ENCODE measurements at places on chromosomes 6 and 20. TPM values are rescaled to one million over a fixed set of nuclear protein-coding genes. Genes with fewer than 3 reads are reported as not detected.

CCND3 gene
- 518 TPM for total RNA-seq

C20orf144 gene
- 0.11 TPM for total RNA-seq

COL19A1 gene
- not detected for total RNA-seq

DNA sequence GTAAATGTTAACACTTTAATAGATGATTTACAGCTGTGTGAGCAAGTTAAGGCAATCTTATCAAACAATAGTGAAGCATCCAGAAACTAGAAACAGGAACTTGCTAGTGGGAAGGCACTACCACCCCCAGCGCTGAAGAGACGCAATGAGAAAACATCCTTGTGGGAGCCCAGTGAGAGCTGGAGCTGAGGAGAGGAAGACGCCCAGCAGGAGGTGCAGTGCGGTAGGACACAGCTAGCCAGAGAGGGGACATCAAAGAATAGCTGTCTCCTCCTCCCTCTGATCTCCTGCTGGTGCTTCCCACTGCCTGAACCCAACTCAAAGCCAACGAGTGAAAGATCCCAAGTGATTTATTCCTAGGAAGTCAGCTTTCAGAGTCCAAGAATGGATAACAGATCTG, 140.3 kb downstream of the COL12A1 start:
- no peak for DNase-seq

DNA sequence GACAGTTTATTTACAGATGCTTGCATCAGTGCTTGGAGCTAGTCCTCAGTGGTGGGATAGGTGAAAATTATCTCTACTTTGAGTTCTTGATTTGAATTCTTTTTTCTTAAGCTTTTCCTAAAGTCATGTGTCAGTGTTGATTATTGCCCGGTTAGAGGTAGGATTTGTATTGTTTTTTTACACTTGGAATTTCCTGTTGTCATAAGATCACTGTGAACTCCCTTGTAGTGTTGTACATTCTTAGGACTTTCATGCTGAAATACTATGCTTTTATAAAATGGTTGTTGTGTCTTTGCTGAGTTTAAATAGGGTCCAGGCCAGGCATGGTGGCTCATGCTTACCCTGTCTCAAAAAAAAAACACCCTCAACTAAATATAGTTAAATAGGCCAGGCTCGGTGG, 20.3 kb downstream of the ASXL1 start:
- no peak for DNase-seq

- no peak for DNase-seq
These were observed 7.7 kb downstream of the NKAIN2 start for GRCh38 chr6:123811378-123811777.

Data from activated T-cell treated with anti-CD3 and anti-CD28 coated beads, Interleukin-2, amount 50 U/mL, for 4 hours (primary cell).